AG09309 (cell line): ENCODE measurements at places on chromosomes 3 and 15.

DNA sequence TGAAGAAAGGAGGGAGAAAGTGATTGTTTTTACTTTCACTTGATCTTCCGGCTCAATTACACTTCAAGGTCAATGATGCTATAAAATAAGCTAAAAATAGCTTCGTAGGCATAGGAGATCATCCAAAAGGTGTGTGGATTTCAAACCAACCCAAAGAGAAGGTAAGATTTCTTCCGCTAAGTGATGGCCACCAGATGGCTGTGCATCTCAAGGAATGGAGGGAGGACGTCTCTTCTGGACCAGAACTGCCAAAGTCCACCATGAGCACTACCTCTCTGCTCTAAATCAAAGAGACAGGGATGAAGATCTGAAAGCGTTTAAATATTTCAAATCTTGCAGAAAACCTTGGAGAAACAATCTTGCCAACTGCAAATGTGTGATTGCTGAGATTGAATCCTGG, 199.1 kb upstream of the ZPLD1 start:
- no peak for DNase-seq

GRCh38 chr15:89822951-89823711, 8.5 kb upstream of the ANPEP start:
- no peak for DNase-seq

DNA sequence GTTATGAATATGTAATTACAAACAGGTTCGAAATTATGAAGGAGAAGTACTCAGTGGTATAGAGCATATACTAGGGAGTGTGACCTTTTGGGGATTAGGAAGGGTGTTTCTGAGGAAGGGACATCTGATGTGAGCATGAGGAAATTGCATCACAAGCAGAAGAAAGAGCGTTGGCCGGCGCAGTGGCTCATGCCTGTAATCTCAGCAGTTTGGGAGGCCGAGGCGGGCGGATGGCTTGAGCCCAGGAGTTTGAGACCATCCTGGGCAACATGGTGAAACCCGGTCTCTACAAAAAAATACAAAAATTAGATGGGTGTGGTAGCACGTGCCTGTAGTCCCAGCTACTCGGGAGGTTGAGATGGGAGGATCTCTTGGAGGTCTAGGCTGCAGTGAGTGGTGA, 6.9 kb downstream of the CMTM7 start:
- DNase-seq = no peak

DNA sequence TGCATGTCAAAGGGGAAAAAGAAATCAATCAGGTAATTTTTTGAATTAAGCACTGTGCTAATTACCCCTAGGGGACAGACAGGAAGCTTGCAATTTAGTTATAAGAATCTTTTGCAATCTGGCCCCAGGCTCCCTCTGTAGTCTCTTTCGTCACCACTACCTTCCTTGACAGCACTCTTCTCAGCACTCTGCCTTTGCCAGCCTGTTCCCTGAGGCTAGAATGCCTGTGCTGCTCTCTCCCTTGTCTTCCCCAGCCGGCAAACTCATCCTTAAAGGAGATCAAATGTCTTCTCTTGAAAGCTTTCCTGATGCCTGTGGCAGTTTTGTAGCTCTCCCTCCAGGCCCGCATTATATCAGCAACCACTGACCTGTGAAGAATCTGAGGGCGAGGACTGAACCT, 32.4 kb upstream of the PRTG start:
- DNase-seq = peak; percentile 31

GRCh38 chr15:101280007-101280406, 2.7 kb upstream of the SELENOS start:
- DNase-seq = no peak

DNA sequence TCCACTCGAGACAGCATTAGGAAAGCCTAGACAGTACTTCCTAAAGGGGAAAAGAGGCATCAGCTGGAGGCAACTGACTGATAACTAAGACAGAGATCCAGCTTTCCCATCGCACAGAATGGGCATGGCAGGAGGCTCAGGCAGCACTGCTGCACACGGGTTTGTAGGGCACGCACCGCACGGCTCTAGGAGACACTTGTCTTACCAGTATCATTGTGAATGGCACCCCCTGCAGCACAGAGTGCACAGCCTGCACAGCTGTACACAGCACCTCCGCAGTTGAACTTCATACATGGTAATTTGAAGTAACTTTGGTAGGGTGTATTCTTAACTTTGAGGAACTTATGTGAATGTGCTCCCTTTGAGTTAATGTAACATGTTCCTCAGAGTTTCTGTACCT, 281.6 kb downstream of the PLCL2 start:
- DNase-seq = no peak

DNA sequence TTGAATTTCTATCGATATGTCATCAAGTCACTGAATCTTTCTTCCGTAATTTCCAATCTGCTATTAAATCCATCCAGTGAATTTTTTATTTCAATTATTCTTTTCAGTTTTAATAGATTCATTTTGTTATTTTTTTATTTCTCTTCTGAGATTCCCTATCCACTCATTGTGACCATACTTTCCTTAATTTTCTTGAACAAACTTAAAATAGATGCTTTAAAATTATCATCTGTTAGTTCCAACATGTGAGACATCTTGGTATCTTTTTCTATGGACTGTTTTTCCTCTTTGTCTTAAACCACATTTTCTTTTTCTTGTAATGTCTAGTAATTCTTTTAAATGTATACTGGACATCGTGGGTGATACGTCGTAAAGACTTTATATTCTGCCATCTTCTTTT, 236.6 kb upstream of the TLE3 start:
- DNase-seq = no peak

- no peak for DNase-seq
These were observed 294.6 kb upstream of the TGFBR2 start for GRCh38 chr3:30311781-30312180.

DNA sequence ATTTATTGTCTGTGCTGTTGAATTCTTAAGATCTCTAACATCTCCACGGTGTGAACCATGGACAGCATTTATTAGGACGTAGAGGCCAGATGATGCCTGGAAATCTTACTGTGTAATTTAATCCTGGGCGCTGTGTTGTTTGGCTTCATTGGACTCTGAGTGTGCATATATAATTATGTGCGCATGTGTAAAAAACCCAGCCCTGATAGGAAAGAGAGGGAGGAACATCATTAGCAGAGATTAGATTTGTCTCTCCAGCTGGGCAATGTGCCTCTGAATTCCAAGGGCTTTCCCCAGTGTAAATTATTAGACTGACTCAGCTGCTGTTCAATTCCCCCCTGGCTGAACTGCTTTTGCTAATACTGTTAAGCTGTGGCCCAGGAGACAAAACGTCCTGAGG, 39.6 kb downstream of the MAP3K13 start:
- DNase-seq = no peak

DNA sequence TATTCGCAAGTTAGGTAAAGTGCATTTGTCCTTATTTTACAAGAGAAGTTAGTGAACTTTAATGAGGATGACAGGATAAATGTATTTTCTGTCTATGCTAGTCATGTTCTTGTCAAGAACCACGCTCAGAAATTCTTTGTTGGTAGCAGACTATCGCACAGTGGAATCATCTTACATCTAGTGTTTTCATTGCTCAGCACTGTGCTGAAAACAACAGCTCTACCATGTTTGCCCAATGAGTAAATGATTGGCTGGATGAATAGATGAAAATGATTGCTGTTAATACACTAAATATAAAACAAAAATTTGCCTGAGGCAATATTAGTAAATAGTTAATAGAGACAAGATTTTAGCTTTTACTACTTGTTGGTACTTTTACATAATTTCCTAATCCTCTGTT, 265.3 kb upstream of the GOLIM4 start:
- no peak for DNase-seq

- no peak for DNase-seq
These were observed 4.8 kb upstream of the MAP6D1 start for GRCh38 chr3:183830187-183830586.

DNA sequence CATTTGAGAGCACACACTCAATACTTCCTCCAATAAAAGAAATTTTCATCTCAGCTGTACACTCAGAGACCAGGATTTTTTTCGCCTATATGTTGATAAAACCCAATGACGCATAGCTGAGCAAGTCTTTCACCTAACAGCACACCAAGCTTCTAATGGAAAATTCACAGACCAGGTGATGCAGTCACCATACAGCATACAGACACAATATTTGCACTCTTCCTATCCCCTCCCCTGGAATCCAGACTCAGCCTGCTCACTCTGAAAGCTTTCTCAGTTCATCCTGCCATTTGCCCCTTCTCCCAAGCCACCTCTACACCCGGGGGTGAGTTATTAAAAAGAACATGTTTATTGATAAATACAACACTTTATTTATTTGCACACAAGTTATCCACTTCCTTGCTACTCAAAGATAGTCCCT, 1.7 kb downstream of the TBC1D5 start:
- no peak for DNase-seq

DNA sequence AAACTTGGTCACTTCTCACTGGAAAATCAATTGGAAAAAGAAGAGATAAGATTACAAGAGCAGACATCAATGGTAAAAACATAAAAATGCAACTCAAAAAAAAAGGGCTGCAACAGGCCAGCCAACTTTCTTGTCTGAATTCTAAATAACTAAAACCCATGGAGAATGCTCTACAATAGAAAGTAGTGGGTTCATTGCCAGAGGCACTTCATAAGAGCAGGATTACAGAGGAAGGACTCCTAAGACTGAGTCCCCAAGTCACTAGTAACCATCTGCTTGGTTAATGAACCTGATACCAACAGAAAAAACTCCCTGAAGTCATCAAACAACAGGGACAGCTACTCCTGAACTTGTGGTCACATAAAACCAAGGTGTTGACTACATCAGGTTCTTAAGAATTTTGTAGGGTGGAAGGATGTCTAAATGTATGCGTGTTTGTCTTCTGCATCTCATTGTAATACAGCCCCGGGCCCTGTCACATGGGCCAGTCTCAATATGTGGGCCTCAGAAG, 148.6 kb downstream of the IMPG2 start:
- DNase-seq = no peak

GRCh38 chr15:99619712-99620111, 53.9 kb downstream of the MEF2A start:
- DNase-seq = peak; percentile 8

DNA sequence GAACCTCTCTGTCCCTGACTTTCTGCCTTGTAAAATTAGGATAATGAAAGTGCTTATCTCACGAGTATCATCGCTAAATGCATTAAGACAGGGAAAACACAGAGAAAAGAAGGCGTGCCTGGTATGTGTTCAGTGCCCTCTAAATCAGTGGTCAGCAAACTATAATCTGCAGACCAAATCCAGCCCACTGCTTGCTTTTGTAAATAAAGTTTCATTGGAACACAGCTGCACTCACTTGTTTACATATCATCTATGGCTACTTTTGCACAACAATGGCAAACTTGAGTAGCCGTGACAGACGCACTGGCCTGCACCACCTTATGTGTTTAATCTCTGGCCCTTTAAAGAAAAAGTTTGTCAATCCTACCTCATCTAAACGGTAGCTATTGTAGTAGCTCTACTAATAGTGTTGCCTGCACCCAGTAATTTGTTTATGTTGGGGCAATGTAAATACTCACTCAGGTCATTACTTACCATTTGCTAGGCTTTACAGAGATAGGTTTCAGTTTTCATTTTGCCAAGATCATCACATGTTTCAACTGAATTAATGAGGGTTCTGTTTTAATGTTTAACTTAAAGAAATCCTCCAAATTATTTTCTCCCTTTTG, 229.4 kb downstream of the FEZF2 start:
- DNase-seq = no peak

GRCh38 chr3:119579366-119580066, at the start of gene ADPRH:
Gene ADPRH (plus strand): TSS chr3:119579492. CDS start chr3:119582170, 2,678 bp downstream.
- no peak for DNase-seq

- no peak for DNase-seq
These were observed 13.9 kb downstream of the ARHGEF3 start for GRCh38 chr3:56787784-56788256.

GRCh38 chr3:700514-700913, 392.3 kb upstream of the CNTN6 start:
- no peak for DNase-seq

DNA sequence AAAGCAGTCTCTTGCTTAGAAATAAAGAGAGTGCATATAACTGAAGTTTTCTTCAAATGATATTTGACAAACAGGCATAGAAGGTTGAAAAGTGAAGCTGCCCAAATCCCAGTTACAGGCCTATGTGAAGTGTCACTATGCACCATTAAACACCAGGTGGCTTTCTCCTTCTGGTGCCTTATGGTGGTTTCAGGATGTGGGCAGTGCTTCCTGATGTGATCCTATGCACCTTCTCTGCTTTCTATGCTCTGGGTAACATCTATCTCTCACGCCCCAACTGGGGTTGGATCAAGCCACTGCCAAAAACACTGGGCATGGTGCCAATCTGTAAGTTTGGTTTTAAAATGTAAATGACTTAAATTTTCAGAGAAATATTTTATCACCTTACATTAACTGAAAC, 744.7 kb downstream of the TUSC7 start:
- no peak for DNase-seq

DNA sequence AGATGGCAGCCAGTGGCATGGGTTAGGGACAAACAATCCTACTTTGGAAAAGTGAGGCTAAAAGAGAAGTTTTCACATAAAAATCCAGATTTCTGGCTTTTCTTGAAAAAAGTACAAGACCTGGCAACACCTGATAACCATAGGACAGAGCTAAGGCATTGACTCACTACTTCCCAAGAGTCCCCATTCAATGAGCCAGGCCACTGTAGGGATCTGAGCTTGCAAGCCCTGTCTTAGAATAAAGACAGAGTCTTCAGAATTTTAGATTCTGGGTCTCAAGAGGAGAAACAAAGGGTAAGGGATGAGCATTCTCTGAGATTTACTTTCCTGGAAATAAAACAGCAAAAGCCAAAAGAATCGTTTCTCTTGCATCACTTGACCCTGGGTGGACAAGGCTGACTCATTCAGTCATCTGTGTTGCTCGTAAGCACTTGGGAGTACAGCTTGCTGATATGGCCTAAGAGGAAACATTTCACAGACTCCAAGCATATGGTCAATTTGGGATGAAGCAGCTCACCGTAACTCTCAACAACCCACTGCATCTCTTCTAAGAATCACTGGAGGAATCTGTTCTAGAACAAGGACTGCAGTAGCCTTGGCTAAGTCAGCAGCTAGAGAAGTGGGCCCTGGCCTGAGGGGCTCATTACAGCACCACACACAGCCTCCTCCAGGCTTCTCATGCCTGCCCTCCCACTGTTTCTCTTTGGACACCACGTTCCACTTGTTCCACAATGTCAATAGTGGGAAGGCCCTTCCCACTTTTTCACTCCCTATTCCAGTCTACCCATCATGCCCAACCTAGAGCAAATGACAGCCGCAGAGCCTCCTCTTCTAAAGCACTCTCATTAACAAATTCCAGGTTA, 86.2 kb downstream of the RFTN1 start:
- DNase-seq = peak; percentile 93

- no peak for DNase-seq
These were observed 21.2 kb downstream of the NGRN start for GRCh38 chr15:90286678-90287077.

DNA sequence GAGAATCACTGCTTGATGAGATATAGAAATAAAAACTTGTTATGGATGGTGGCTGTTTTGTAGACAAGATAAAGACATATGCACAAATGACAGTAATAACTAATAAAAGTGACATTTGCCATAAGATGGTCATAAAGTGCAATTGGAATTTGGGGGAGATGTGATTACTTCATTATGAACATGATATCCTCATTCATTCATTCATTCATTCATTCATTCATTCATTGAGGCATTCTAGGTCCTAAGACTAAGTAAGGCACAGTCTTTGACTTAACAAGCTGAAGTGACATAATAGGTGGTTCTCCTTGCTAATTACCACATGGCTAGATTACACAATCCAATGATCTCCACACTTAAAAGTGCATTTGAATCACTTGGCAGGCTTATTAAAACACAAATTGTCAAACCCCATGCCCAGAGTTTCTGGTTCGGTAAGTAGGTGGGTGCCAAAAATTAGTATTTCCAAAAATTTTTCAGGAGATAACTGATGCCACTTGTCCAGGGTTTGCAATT, 18.9 kb downstream of the RAP2B start:
- DNase-seq = no peak
